ENCODE measurements at places on chromosomes 5 and 9.

GRCh38 chr9:20479419-20480155 is 142.7 kb downstream of the MLLT3 start:
- DNase-seq: no peak

DNA sequence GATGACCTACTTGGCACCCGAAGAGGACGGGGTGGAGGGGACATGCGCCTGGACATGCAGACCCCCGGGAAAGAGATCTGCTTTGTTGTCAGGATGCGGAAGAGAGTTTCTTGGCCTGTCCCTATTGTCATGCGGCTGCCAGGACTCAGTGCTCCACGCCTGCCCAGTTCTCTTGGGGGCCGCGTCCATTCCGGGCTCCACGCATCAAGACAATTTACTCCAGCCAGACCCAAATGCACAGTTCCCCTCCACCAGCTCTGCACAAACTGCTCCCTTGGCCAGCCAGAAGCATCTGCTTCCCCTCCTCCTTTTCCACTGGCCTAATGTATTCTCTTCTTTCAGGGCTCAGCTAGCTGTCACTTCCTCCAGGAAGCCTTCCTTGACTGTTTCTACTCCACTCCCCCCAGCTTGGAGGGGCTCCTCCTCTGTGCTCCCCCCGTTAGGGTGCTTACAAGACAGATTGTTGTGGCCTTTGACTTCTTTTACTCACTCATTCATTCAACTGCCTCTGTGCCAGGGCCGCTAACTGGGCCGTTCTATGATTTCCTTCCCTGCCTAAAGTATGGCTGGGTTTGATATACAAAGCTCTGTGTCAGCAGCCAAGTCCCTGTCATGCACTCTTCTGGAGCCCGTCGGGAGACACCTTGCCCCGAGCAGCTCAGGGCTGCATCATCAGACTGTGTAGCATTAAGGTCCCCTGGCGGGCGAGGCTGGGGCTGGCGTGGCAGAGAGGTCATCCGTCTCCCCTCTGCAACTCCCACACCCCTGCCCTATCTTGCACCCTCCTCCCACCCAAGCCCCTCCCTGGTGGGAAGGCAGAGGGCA is 6.6 kb downstream of the FIBCD1 start:
- no peak for DNase-seq

DNA sequence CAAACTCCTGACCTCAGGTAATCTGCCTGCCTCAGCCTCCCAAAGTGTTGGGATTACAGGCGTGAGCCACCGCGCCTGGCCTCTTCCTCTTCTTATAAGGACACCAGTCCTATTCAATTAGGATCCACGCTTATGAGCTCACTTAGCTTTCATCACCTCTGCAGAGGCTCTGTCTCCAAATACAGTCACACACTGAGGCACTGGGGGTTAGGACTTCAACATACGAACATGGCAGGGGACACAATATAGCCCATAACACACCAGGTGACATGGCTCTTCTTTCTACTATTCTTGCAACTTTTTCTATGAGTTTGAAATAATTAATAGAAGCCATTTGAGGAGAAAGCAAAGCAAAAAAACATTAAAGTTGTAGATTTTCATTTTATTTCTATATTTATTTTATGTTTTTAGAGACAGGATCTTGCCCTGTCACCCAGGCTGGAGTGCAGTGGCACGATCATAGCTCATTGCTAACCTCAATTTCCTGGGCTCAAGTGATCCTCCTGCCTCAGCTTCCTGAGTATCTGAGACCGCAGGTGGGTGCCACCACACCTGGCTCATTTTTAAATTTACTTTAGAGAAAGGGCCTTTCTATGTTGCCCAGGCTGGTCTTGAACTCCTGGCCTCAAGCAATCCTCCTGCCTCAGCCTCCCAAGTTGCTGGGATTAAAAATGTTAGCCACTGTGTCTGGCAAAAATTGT is 6.0 kb upstream of the PRRT1B start:
- DNase-seq: no peak

GRCh38 chr5:107401470-107402122 is 269.1 kb downstream of the EFNA5 start:
- no peak for DNase-seq

DNA sequence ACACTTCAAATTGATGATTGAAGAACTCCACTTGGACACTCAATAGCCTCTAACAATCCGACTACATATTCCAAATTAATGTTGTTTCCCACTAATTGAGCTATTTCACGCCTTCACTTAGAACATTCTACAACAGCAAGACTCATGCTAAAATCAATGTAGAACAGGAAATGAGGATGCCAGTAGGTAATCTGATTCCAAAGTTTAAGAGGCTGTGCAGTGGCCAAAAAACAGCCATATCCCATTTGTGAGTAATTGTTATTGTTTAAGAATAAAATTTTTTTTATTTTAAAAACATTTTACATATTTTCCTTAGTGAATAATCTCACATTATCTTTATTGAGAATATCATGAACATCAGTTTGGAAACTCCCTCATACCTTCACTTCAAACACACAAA is 35.7 kb upstream of the GHR start:
- no peak for DNase-seq

- no peak for DNase-seq
Observed at GRCh38 chr9:116124472-116125040, 29.0 kb upstream of the PAPPA start.
